PC-3 (cell line): ENCODE measurements at places on chromosomes 16 and 17. TPM values are rescaled to one million over a fixed set of nuclear protein-coding genes. Genes with fewer than 3 reads are reported as not detected.

TBC1D3G gene
- not detected in 2 replicates for total RNA-seq

RMI2 gene
- 10.2 and 10.9 TPM in 2 replicates for total RNA-seq

ACSM3 gene
- total RNA-seq = 4.0 and 5.2 TPM in 2 replicates

IRF8 gene
- total RNA-seq = not detected in 2 replicates

EPN2 gene
- 46.4 and 50.6 TPM in 2 replicates for total RNA-seq

DNA sequence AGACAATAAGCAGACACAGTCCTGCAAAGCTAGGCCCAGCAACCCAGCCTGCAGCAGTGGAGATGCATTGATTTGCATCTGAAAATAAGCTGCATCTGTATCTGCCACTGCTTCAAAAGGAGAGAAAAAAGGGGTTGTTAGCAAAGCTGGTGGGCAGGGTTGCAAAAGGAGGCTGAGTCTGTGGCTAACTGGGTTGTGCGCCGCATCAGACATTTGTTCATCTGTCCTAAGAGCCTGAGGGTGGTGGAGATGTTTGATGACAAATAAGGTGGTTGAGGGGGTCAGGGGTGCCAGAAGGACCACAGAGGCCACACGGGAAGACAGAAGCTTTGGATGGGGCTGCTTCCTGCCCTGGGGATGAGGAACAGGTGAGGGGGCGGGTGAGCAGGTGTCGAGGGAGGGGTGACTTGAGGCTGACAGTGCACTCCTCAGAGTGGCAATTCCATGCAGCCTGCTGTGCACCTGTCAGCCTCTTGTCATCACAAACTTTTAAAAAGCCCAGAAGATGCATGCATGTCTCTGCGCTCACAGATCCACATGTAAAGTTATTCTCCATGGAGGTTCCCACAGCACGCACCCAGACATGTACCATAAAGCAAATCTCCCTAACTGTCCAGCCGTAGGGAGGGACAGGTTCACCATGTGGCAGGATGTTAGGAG lies 35.4 kb downstream of the WSB1 start:
- no peak overlapping the region for H3K4me3 ChIP-seq
- no peak overlapping the region for H3K27ac ChIP-seq
- no peaks in the 10 kb centered on the region for H3K36me3 ChIP-seq
- DNase-seq = no peak
- no peaks in the 10 kb centered on the region for H3K27me3 ChIP-seq

DNA sequence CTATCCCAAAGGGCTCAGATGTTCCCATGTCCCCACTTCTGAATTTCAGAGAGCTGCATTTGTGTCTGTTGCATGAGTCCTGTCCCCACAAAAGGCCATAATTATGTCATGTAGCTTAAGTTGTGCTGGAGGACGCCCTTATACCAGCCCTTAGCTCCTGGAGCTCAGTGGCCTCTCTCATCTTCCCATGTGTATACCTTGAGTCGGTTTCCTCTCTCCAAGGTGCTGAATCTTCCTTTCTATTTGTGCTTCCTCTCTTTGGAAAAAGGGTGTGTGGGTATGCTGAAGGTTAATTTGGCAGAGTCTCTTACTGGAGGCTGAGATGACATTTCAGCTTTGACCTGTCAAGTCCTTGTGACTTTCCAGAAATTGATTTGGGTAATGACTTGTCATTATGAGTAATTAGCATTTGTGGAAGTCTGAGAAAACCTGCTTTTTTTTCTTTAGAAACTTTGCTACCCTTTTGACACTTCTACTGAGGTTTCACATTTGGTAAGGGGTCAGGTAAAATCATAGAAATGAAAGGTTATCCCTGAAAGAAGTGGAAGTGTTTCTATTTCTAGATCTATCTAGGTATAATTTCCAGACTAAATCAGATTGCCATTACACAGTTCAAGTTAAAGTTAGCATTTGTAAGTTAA lies 185.4 kb downstream of the ABCC12 start:
- no peak overlapping the region for H3K27ac ChIP-seq
- no peaks in the 10 kb centered on the region for H3K36me3 ChIP-seq
- H3K4me1 ChIP-seq = no peaks in the 10 kb centered on the region
- H3K27me3 ChIP-seq = no peaks in the 10 kb centered on the region
- no peak overlapping the region for H3K4me3 ChIP-seq
- DNase-seq = peak; percentile 65

DNA sequence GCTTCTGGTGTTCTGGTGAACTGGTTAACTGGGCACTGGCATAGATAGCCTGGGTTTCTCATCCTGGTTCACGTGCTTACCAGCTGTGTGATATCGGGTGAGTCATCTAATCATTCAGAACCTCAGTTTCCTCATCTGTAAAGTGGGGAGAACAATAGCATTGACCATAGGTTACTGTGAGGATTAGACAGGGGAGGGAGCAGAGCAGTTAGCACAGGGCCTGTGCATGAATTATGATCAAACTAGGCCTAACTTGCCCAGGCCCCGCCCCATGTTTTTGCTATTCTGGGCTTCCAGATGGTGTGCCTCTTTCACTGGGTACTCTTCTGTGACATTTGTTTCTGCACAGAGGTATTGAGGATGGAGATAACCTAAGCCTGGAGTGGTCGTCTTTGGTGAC lies 4.6 kb upstream of the KLHL36 start:
- no peaks in the 10 kb centered on the region for H3K27me3 ChIP-seq
- no peak for DNase-seq
- H3K36me3 ChIP-seq = no peaks in the 10 kb centered on the region
- H3K4me3 ChIP-seq = no peak overlapping the region
- no peak overlapping the region for H3K27ac ChIP-seq

- H3K4me3 ChIP-seq = no peak overlapping the region
- H3K4me1 ChIP-seq = no peaks in the 10 kb centered on the region; the same call in 1 of the 2 replicates
- no peaks in the 10 kb centered on the region for H3K27me3 ChIP-seq
- H3K27ac ChIP-seq = no peak overlapping the region
- no peaks in the 10 kb centered on the region for H3K36me3 ChIP-seq
Observed at GRCh38 chr16:14004729-14005315, 66.3 kb upstream of the MRTFB start.

- no peaks in the 10 kb centered on the region for H3K27me3 ChIP-seq
- no peak overlapping the region for H3K4me3 ChIP-seq
- no peak for DNase-seq
- H3K27ac ChIP-seq = no peak overlapping the region
Observed at GRCh38 chr16:49017501-49017900, 264.1 kb downstream of the CBLN1 start.

DNA sequence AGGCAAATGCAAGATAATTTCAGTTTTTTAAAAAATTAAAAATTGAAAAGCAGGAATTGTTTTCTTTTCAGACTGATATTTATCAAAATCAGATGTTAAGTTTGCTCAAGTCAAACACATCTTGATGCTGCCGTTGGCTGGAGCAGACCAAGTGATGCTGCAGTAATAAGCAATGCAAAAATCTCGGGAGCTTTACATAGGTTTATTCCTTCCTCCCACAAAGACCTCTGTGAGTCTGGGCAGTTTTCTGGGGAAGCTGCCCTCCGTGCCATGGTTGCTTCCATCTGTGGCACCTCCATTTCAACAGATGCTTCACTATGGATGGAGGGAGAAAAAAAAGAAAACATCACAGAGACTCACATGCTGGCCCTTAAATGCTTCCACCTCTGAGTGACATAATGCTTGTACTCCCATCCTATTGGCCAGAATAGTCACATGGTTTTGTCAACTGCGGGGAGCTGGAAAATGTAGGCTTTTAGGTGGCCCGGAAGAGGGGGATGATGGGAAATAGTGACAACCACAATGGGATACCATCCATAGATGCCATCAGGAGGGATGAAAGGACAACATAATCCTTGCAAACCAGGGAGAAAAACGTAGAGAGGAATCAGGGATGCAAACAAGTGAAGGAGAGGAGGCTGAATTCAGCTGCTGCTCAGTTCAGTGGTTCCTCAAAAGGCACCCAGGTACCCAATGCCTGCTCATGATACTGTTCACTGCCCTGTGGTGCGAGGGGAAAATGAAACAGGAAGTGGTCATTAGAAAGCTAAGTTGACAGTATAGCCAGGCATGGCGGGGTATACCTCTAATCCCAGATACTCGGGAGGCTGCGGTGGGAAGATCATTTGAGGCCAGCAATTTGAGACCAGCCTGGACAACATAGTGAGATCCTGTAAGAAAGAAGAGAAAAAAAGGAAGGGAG lies 13.5 kb upstream of the ERCC4 start:
- peaks cover 11% of the 10 kb centered on the region; the same call in 1 of the 2 replicates for H3K27me3 ChIP-seq
- H3K27ac ChIP-seq = no peak overlapping the region
- no peak overlapping the region for H3K4me3 ChIP-seq
- no peaks in the 10 kb centered on the region for H3K36me3 ChIP-seq

DNA sequence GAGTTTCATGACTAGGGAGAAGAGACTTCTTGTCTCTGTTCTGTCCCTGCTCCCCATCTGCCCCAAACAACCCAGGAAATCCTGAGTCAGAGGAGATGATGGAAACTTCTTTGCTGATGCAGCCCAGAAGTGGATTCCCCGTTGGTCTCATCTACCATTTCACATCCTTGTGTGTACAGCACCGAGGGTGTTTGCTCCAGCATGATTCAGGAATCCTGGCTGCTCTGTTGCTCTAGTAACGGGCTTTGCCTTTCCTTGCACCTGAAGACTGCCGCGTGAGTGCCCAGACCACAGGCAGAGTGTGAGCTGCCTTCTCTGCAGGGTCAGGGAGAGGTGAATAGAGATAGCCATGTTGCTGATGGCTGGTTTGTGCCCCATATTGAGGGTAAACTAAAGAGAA lies 408.4 kb downstream of the CPPED1 start:
- peaks cover 10% of the 10 kb centered on the region for H3K4me1 ChIP-seq
- H3K27me3 ChIP-seq = no peaks in the 10 kb centered on the region
- H3K36me3 ChIP-seq = no peaks in the 10 kb centered on the region
- no peak for DNase-seq

- no peaks in the 10 kb centered on the region for H3K27me3 ChIP-seq
- no peak overlapping the region for H3K27ac ChIP-seq
- no peak for DNase-seq
- peaks cover 13% of the 10 kb centered on the region for H3K4me1 ChIP-seq
Observed at GRCh38 chr16:23080747-23081146, 68.5 kb downstream of the USP31 start.

DNA sequence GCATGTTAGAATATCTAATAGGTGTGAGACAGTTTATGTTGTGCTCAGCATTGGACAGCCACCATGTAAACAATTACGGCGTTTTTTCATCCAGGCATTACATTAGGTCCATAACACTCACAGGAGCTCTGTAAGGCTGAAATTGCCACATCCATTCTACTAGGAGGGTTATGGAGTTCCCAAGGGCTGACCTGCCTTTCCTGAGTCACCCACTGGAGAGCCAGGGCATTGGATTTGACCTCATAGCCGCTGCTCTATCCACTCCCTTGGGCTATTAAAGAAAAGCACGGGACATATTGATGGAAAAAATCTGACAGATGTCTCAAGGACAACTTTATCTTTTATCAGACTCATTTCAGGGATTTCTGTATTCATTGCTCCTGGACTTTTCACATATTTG lies 306.3 kb upstream of the HSBP1 start:
- no peak overlapping the region for H3K4me3 ChIP-seq
- DNase-seq = no peak
- no peaks in the 10 kb centered on the region for H3K4me1 ChIP-seq
- H3K36me3 ChIP-seq = no peaks in the 10 kb centered on the region
